ENCODE measurements at places on chromosomes 7 and 10.

DNA sequence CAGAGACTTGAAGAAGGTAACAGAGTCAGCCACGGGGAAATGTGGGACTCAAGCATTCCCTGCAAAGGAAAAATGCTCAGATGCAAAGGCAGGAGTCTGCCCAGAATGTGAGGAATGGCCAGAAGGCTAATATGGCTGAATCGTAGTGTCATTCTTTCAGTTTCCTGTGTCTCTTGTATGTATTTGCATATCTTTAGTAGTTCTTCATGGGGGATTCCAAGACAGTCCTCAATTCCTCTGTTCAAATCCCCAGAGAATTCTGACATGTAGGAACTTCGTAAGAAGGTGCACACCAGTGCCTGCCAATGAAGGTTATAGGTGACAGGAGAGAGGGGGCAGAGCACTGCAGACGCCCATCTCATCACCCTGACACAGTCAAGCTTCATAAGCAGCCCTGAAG, 154.4 kb downstream of the CACNB2 start:
- H3K4me1 ChIP-seq = no peaks in the 10 kb centered on the region
- no peak overlapping the region for H3K27ac ChIP-seq
- no peak overlapping the region for H3K4me3 ChIP-seq

DNA sequence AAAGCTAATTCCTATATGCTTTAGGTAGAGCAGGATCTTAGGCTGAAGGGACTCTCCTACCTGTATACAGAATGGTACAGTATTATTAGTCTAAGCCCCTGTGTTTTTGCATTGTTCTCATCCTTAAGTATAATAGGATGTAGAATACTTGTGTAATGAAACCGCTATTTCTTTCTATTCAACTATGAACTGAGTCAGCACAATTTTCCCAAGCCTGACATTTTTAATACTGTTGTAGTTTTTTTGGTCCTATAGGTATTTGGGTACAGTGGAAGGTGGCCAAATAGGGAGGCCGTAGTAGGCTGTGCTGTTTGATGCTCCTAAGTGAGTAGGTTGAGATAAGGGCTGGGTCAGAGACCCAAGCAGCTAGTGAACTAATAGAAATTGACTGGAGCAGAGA, 205.1 kb downstream of the MACC1 start:
- no peak for DNase-seq
- H3K4me3 ChIP-seq = no peak overlapping the region
- no peaks in the 10 kb centered on the region for H3K36me3 ChIP-seq
- no peaks in the 10 kb centered on the region for H3K4me1 ChIP-seq
- H3K27me3 ChIP-seq = no peaks in the 10 kb centered on the region

- peak; percentile 64 for DNase-seq
- H3K27me3 ChIP-seq = no peaks in the 10 kb centered on the region
Observed at GRCh38 chr10:132183046-132183445, 3.7 kb upstream of the DPYSL4 start.

GRCh38 chr10:71725998-71726579, 6.5 kb upstream of the C10orf105 start:
- DNase-seq = no peak
- H3K4me1 ChIP-seq = peaks cover 3% of the 10 kb centered on the region
- H3K27me3 ChIP-seq = no peaks in the 10 kb centered on the region

DNA sequence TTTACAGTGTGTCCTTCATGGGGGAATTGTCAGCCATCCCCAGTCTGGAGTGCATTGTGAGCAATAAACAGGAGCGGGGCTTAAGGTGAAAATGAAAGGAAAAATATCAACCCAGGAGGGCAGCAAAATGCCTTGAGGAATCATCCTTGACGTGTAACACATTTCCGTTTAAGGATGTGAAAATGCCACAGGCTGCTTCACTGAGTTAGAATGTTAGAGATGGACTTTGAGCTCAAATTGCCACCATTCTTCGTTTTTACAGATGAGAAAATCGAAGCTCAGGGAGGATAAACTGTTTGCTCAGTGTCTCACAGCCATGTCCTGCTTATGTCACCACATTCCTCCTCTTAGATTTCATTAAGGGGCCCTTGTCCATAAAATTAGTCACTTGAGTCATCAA, 23.1 kb downstream of the SORCS3 start:
- no peaks in the 10 kb centered on the region for H3K4me1 ChIP-seq
- H3K4me3 ChIP-seq = no peak overlapping the region
- no peak for DNase-seq
- no peaks in the 10 kb centered on the region for H3K36me3 ChIP-seq
- H3K27ac ChIP-seq = no peak overlapping the region

DNA sequence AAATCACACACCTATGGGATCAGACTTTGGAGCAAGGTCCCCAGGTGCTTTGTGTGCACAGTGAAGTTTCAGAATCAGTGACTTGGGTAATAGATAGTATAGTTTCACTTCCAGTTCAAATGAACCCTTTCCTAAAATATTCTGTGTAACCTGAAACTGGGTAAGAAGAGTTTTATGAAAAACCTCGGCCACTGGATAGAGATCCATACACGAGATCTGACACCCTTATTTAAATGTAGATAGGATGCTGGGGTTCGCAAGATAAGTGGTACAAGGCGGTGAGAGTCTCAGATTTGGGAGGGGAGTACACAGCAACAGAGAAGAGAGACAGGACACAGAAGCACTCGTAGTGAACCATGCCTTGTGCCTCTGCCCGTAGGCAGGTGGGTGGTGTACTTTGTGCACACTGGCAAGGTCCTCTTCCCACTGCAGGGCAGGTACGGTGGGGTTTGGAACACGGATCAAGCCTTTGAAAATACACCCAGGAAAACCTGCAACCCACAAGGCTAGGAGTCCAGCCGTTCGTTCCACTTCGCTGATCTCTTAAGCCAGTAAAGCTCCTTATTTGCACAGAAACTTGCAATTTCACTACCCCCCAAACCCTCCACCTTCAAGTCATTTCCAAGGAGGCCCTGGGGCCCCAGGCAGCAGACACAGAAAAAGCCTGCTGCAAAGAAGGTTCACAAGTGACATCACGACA, 162.8 kb downstream of the USP6NL start:
- H3K4me3 ChIP-seq = no peak overlapping the region
- H3K36me3 ChIP-seq = no peaks in the 10 kb centered on the region
- DNase-seq = no peak
- no peak overlapping the region for H3K27ac ChIP-seq
- H3K27me3 ChIP-seq = no peaks in the 10 kb centered on the region
- no peaks in the 10 kb centered on the region for H3K4me1 ChIP-seq

- no peaks in the 10 kb centered on the region for H3K4me1 ChIP-seq
- no peak for DNase-seq
- H3K27ac ChIP-seq = no peak overlapping the region
Observed at GRCh38 chr7:63041786-63042185, 956.9 kb upstream of the ZNF722 start.

DNA sequence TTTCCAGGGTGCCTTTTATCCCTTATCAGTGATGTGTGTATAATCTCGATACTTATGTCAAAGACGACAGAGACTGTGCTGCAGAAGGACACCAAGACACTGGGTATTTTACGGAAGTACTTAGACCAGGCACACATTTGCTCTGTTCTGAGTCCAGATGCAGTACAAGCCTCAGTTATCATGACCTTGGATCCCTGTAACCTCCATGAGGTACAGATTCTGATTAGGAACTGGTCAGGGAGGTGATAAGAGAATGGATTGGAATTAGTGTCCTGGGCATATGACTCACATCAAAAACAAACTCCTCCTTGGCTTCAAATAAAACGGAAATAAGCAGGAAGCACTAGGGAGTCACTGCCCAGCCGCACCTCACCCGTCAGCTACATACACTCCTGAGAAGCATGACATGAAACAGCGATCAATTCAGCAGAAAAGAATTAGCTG, 146.5 kb downstream of the SFMBT2 start:
- no peak overlapping the region for H3K4me3 ChIP-seq
- DNase-seq = no peak
- no peak overlapping the region for H3K27ac ChIP-seq
- peaks cover 3% of the 10 kb centered on the region for H3K4me1 ChIP-seq
- no peaks in the 10 kb centered on the region for H3K36me3 ChIP-seq
- H3K27me3 ChIP-seq = no peaks in the 10 kb centered on the region

DNA sequence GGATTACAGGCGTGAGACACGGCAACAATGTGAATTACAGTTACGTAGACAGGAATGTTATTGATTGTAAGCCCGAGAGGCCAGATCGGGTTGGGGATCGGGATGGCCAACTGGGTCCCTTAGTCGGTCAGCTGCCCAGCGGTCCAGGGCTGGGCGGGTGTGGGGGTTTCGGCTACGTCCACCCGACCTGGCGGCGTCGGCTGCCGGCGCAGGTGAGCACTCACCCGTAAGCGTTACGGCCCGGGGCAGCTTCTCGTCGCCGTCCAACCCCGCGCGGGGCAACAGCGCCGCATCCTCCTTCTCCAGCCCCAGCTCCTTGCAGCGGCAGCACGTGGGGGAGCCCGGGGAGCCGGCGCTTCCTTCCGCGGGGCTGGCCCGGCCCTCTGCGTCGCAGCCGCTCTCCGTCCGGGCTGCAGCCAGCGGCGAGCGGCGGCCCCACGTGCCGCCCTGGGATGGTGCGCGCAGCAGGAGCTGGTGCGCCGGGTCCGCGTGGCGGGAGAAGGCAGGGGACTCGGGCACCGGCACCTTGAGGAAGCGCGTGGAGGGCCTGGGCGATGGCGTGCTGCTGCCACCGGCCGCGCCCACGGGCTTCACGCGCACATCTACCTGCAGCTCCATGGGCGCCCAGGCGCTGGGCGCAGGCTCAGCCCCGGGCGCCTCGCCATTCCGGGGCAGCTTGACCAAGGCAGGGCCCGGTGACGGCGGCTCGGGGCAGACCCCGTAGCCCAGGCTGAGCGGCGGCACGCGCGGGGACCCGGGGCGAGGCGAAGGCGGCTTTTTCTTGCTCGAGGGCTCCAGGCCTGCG, 609 bp downstream of the KLRG2 start:
- peak overlapping the region; percentile 22 for H3K4me3 ChIP-seq
- peaks cover 4% of the 10 kb centered on the region for H3K4me1 ChIP-seq
- H3K27me3 ChIP-seq = peaks cover 4% of the 10 kb centered on the region
- peak; percentile 59 for DNase-seq
- H3K36me3 ChIP-seq = no peaks in the 10 kb centered on the region
- H3K27ac ChIP-seq = no peak overlapping the region

- no peak overlapping the region for H3K4me3 ChIP-seq
- H3K4me1 ChIP-seq = no peaks in the 10 kb centered on the region
- no peak overlapping the region for H3K27ac ChIP-seq
- H3K36me3 ChIP-seq = no peaks in the 10 kb centered on the region
Observed at GRCh38 chr7:132103718-132104117, 472.6 kb downstream of the PLXNA4 start.

GRCh38 chr10:1115607-1115955, 59.4 kb downstream of the WDR37 start:
- H3K27ac ChIP-seq = no peak overlapping the region
- H3K4me1 ChIP-seq = no peaks in the 10 kb centered on the region
- H3K4me3 ChIP-seq = no peak overlapping the region
- H3K36me3 ChIP-seq = peaks cover 4% of the 10 kb centered on the region

DNA sequence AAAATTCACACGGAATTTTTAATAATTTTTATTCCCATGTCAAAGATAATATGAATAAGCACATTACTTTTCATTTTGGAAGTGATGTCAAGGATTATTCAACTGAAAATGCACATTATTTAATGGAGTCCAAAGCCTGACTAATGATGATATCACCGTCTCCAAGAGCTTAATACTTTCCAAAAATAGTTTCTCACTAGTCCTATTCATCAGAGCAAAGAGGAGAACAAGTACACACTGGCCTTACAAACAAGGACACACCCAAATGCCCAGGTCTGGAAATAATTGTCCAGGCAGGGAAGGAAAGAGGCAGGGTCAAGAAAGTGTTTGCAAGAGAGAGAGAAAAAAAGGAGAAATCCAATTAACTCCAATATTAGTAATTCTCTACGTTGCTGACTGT, 216.8 kb upstream of the CCDC6 start:
- no peaks in the 10 kb centered on the region for H3K4me1 ChIP-seq
- no peaks in the 10 kb centered on the region for H3K36me3 ChIP-seq
- H3K27ac ChIP-seq = no peak overlapping the region
- no peak for DNase-seq
- H3K4me3 ChIP-seq = no peak overlapping the region

DNA sequence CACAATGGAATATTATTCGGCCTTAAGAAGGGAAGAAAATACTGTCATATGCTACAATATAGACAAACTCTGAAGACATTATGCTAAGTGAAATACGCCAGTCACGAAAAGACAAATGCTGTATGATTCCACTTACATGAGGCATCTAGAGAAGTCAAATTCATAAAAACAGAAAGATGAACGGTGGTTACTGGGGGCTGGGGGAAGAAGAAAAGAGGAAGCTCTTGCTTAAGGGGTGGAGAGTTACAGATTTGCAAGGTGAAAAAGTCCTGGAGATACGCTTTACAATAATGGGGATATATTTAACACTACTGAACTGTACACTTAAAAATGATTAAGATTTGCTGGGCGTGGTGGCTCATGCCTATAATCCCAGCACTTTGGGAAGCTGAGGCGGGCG, 49.0 kb downstream of the PSMC2 start:
- no peaks in the 10 kb centered on the region for H3K4me1 ChIP-seq
- H3K4me3 ChIP-seq = no peak overlapping the region
- H3K27me3 ChIP-seq = no peaks in the 10 kb centered on the region
- no peaks in the 10 kb centered on the region for H3K36me3 ChIP-seq

DNA sequence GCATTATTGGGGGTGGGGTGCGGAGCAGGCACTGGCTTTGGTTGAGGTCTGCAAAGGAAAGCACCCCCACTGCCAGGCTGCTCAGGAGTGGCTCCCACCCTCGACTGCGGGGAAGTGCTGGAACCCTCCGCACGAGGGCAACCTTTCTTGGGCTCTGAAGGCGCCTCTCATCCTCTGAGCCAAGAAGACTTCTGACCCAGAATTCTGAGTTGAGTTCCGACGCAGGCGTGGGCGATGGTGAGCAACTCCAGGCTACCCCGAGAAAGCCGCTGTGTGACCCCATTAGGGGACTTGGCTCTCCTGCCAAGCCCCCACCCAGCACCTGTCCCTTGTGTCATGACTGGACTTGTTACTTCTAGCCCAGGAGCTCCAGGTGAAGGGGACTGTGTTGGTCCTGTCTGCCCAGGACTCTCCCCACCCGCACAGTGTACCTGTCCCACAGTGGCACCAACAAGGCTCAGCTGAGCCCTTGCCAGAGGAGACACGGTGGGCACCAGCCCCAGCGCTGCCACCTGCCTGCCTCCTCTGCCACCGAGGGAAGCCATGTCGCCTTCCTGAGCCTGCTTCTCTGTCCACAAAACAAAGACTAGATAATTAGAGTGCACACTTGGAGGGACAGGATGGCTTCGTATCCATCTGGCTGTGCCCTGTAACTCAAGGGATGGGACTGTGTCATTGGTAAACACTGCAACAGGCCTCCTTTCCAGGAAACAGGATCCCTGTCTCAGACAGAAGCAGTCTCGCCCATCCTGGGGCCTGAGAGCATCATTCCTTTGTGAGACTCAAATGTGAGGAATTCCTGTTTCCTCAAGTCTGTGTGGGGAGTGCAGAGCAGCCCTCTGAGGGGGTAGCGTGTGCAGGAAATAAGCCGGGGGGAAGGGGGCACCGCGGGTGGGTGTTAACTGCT, 128.8 kb downstream of the LHPP start:
- H3K27ac ChIP-seq = peak overlapping the region; percentile 58
- H3K4me3 ChIP-seq = no peak overlapping the region
- H3K36me3 ChIP-seq = no peaks in the 10 kb centered on the region
- H3K27me3 ChIP-seq = no peaks in the 10 kb centered on the region
- DNase-seq = no peak

- no peak for DNase-seq
- H3K27me3 ChIP-seq = no peaks in the 10 kb centered on the region
- H3K4me3 ChIP-seq = no peak overlapping the region
- no peaks in the 10 kb centered on the region for H3K4me1 ChIP-seq
Observed at GRCh38 chr7:111871283-111871682, 309.0 kb upstream of the IMMP2L start.
